ENCODE measurements at places on chromosomes 16 and 17. TPM values are rescaled to one million over a fixed set of nuclear protein-coding genes. Genes with fewer than 3 reads are reported as not detected.

Gene FAM20A
- 0.38 TPM for total RNA-seq

Gene TRIM65
- 26.9 TPM for total RNA-seq

Gene ERN2
- total RNA-seq = not detected

Gene BICDL2
- total RNA-seq = not detected

Gene KRT32
- total RNA-seq = not detected

Gene PERCC1
- 0.96 TPM for total RNA-seq

Gene KCNJ2
- 0.14 TPM for total RNA-seq

Gene CLEC3A
- total RNA-seq = not detected

Gene ENPP7
- total RNA-seq = 0.95 TPM

Gene SPATA32
- not detected for total RNA-seq

Gene PYDC1
- total RNA-seq = not detected

Gene ENDOV
- total RNA-seq = 18.8 TPM

Gene TNFAIP1
- 10.5 TPM for total RNA-seq

Gene ITGB3
- total RNA-seq = 11.6 TPM

Gene KRTAP2-3
- total RNA-seq = not detected

Gene RNF222
- 1.1 TPM for total RNA-seq

Gene CSH2
- not detected for total RNA-seq

DNA sequence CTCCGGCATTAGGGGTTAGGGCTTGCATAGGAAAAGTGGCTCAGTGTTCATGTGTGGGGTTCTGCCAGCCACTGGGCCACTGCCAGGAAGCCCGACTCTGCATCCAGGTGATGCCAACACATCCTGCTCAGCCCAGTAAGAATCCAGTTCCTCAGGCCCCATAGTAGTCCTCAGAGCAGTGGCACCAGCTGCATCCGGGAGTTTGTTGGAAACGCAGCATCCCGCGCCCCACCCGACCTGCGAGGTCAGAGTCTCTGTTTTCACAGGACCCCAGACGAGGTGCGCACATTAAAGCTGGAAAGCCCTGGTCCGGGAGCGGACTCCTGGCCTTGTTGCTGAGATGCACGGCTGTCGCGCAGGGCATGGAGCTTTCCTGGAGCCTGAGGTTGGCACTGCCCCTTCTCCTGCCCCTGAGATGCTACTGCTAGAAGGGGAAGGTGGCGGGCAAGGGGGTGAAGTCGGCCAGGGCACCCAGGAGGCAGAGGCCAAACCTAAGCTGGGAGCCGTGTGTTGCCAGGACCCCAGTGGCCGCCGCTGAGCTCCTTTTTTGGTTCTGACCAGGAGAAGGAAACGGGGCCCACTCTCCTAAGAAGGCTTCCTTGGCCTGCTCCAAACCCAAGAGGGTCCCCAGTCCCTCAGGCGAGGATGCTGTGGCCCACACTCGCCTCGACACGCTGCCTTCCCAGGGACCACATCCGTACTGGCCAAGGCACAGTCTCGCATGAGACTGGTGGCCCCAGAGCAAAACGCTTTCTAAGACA is 44.4 kb downstream of the NOS2 start:
- H3K4me3 ChIP-seq = no peak overlapping the region
- H3K4me1 ChIP-seq = no peaks in the 10 kb centered on the region
- H3K27ac ChIP-seq = no peak overlapping the region
- H3K27me3 ChIP-seq = no peaks in the 10 kb centered on the region
- H3K36me3 ChIP-seq = no peaks in the 10 kb centered on the region

GRCh38 chr16:7124701-7125100 is 207.9 kb upstream of the RBFOX1 start:
- no peaks in the 10 kb centered on the region for H3K4me1 ChIP-seq
- no peak for DNase-seq
- H3K36me3 ChIP-seq = no peaks in the 10 kb centered on the region
- H3K4me3 ChIP-seq = no peak overlapping the region

- H3K4me1 ChIP-seq = no peaks in the 10 kb centered on the region
- H3K36me3 ChIP-seq = no peaks in the 10 kb centered on the region
- H3K27ac ChIP-seq = no peak overlapping the region
- no peak for DNase-seq
Measured at GRCh38 chr17:74041869-74042640, 161.4 kb upstream of the RPL38 start.

GRCh38 chr16:87420026-87421002 is 28.2 kb downstream of the MAP1LC3B start:
- no peak for DNase-seq
- H3K27me3 ChIP-seq = no peaks in the 10 kb centered on the region
- no peak overlapping the region for H3K4me3 ChIP-seq
- no peaks in the 10 kb centered on the region for H3K4me1 ChIP-seq
- no peak overlapping the region for H3K27ac ChIP-seq

GRCh38 chr17:74432766-74433391 is 991 bp downstream of the GPRC5C start:
- H3K27me3 ChIP-seq = peaks cover 30% of the 10 kb centered on the region
- no peaks in the 10 kb centered on the region for H3K36me3 ChIP-seq

GRCh38 chr16:74304164-74304834 is 7.7 kb downstream of the PSMD7 start:
- DNase-seq = no peak
- peaks cover 82% of the 10 kb centered on the region for H3K36me3 ChIP-seq
- no peak overlapping the region for H3K27ac ChIP-seq
- H3K4me3 ChIP-seq = no peak overlapping the region
- no peaks in the 10 kb centered on the region for H3K27me3 ChIP-seq
- no peaks in the 10 kb centered on the region for H3K4me1 ChIP-seq

DNA sequence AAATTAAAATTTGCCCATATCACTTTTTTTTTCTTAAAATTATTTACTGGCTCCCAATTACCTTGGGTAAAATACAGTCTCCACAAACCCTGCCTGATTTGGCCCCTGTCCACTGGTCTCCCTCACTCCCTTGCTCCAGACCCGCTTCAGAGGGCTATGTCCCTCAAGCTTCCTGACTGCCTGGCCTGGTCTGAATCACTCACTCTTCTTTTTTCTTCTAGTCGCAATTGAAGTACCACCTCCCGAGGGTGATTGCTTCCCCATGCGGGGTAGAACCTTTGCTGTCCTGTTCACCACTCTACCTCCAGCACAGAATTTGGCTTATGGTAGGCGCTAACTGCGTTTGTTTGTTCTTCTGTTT is 598 bp upstream of the PGAP3 start:
- H3K36me3 ChIP-seq = peaks cover 4% of the 10 kb centered on the region
- peak overlapping the region; percentile 88 for H3K27ac ChIP-seq
- DNase-seq = no peak
- H3K27me3 ChIP-seq = no peaks in the 10 kb centered on the region
- H3K4me1 ChIP-seq = peaks cover 17% of the 10 kb centered on the region

GRCh38 chr16:86217001-86217890 is 293.1 kb upstream of the FOXF1 start:
- peaks cover 16% of the 10 kb centered on the region for H3K4me1 ChIP-seq
- no peak overlapping the region for H3K4me3 ChIP-seq
- no peak overlapping the region for H3K27ac ChIP-seq
- no peak for DNase-seq
- no peaks in the 10 kb centered on the region for H3K36me3 ChIP-seq

- H3K4me3 ChIP-seq = no peak overlapping the region
- H3K27me3 ChIP-seq = no peaks in the 10 kb centered on the region
- DNase-seq = peak; percentile 48
- H3K27ac ChIP-seq = no peak overlapping the region
Measured at GRCh38 chr16:28981517-28981916, 3.3 kb upstream of the LAT start.

DNA sequence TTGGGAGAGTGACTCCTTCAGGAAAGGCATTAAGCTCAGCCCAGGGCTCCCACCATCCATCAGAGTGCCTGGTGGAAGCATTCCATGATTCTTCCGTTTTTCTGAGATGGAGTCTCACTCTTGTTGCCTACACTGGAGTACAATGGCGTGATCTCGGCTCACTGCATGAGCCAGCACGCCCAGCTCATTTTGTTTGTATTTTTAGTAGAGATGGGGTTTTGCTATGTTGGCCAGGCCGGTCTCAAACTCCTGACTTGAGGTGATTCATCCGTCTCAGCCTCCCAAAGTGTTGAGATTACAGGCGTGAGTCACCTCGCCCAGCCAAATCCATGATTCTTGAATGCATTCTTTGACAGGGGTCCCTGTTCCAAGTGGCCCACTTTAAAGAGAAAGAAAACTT is 23.1 kb downstream of the MIS12 start:
- no peak overlapping the region for H3K4me3 ChIP-seq
- H3K36me3 ChIP-seq = peaks cover 17% of the 10 kb centered on the region
- H3K27me3 ChIP-seq = no peaks in the 10 kb centered on the region
- H3K27ac ChIP-seq = no peak overlapping the region

DNA sequence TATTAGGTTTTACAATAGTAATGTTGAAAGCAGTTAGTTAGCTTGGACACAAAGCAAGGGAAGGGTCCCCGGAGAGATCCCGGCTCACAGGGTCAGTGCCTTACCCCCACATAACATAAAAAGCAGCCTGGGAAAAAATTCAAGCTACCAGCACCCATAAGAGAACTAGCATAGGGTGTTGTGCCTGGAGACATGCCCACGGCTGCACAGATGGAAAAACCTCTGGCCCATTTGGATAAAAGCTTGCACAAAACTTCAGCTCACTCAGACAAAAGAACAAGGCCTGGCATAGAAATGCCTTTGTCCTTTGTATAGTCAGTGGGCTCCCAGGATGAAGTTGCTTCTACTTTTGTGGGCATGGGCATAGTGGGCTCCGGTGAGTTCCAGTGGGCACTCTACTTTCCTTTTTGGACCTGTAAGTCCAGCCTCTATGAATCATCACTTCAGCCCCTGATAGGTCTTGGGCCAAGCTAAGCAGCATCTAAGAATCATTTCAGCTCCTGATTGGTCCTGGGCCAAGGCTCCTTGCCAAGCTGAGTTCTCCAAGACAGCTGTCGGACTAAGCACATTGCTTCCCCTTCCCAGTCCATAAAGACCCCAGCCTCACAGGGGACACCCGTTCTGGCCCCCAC is 1.3 kb upstream of the RDM1 start:
- no peaks in the 10 kb centered on the region for H3K27me3 ChIP-seq
- peaks cover 14% of the 10 kb centered on the region for H3K4me1 ChIP-seq
- no peak for DNase-seq
- no peak overlapping the region for H3K27ac ChIP-seq
- H3K36me3 ChIP-seq = no peaks in the 10 kb centered on the region
- no peak overlapping the region for H3K4me3 ChIP-seq

DNA sequence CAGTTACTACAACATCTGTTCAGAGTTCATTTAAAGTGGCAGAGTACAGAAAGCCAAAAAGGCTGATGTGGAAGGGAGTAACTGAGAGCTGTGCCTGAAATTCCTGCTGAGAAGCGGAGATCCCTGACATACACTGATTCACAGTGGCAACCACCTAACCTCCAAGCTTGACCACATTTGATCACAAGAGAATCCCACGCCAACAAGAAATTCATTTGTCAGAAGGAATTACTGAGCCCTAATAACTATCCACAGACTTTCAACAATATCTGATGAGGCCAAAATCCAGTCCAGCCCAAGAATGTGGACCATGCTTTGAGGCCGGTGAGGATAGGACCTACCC is 168.5 kb upstream of the RPH3AL start:
- H3K36me3 ChIP-seq = peaks cover 25% of the 10 kb centered on the region
- no peaks in the 10 kb centered on the region for H3K4me1 ChIP-seq
- H3K27ac ChIP-seq = no peak overlapping the region
- no peak overlapping the region for H3K4me3 ChIP-seq

DNA sequence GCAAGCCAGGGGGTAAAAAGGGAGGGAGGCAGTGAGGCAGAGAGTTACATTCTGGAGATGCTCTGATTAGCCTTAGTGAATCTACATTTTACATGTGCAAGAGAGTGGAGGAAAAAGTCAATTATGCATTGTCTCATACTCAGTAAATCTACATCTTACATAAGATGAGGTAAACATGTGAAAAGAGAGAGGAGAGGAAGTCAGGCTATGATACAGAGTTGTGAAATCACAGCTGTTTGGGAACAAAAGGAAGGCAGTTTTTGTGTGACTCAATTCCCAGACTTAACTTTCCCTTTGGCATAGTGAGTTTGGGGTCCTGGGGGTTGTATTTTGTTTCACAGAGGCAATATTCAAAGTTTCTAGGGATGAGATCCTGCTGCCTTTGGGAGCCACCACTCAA is 67.8 kb downstream of the GP2 start:
- H3K36me3 ChIP-seq = no peaks in the 10 kb centered on the region
- no peaks in the 10 kb centered on the region for H3K4me1 ChIP-seq
- H3K27me3 ChIP-seq = no peaks in the 10 kb centered on the region
- H3K4me3 ChIP-seq = no peak overlapping the region
- no peak for DNase-seq

DNA sequence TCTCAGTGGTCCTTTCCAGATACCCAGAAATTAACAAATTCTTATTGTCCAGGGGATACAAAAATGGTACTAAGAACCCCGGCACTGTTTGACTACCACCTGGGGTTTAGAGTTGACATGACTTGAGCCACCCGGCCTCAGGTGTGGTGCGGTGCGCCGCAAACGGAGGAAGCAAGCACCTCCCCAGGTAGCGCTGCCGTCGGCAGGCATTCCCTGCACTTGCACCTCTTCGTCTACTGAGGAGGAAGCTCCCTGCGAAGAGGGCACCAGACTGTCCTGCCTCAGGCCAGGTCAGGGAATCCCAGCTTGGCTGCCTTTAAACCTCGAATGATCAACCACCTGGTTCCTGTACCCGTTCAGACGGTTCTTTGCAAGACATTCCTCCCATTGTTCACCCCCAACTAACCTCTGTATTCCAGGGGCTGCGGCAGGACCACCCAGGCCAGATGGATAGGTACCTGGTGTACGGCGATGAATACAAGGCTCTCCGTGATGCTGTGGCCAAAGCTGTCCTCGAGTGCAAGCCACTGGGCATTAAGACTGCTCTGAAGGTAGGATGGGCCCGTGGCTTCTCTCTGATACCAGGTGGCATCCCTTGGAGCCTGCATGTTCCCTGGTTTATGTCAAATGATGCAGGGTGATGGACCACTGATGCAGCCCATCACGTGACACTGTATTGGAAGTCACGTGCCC is 40.8 kb upstream of the ENDOV start:
- DNase-seq = no peak
- H3K36me3 ChIP-seq = peaks cover 97% of the 10 kb centered on the region
- H3K27ac ChIP-seq = no peak overlapping the region

GRCh38 chr17:10380631-10381408 is 8.0 kb upstream of the MYH13 start:
- no peak for DNase-seq
- no peaks in the 10 kb centered on the region for H3K4me1 ChIP-seq
- H3K27me3 ChIP-seq = peaks cover 6% of the 10 kb centered on the region
- no peaks in the 10 kb centered on the region for H3K36me3 ChIP-seq

DNA sequence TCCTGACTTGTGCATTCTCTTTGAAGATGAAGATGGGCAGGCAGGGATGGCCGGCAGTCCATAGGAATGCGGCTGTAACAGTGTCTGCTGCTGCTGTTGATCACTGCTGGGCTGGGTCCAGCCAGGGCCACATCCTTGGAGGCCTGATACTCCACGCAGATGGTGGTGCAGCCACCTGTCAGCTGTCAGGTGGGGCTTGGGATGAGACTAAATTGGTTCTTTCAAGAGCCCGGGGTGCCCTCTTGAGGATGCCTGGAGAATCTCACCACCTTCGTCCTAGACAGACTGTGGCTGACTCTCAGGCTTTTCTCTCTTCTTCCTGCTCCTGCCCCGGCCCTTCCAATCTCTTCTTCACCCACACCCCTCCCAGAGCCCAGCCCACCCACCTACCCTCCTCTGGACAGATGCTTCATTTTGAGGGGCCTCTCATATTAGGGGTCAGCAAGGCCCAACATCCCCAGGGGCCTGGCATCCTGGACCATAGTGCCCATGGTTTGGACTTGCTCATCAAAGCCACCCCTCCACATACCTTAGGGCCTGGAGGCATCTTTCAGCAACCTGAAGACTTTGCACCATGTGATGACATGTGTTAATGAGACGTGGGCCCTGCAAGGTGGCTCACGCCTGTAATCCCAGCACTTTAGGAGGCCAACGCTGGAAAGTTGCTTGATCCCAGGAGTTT is 19.1 kb downstream of the OSBPL7 start:
- peaks cover 7% of the 10 kb centered on the region for H3K36me3 ChIP-seq
- no peaks in the 10 kb centered on the region for H3K27me3 ChIP-seq
- H3K4me3 ChIP-seq = no peak overlapping the region
- no peak overlapping the region for H3K27ac ChIP-seq
- H3K4me1 ChIP-seq = no peaks in the 10 kb centered on the region

All from natural killer cell (primary cell).